ENCODE measurements at places on chromosomes 12 and 14.

DNA sequence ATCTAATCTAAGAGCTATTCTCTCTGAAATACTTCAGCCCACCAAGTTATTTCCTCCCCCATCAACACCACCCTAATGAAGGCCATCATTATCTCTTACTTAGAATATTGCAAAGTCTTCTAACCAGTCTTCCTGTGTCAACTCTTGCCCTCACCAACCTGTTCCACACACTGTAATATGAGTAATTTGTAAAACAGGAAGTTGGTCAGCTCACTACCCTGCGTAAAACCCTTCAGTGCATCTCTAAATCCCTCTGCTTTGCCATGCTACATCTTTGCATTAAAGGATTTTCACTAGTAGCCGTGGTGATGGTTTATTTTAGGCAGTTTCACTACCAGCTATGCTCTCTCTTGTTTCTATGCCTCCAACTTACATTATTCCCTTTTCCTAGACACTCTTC lies 70.0 kb downstream of the KIF21A start:
- DNase-seq, result no peak

- no peak for DNase-seq
These were observed 200.5 kb downstream of the STXBP6 start for GRCh38 chr14:24849471-24849870.

- DNase-seq, result no peak
These were observed 12.5 kb upstream of the TNFAIP2 start for GRCh38 chr14:103110681-103111231.

GRCh38 chr12:91180582-91181395 lies 1.8 kb downstream of the DCN start:
- DNase-seq, result peak; percentile 81

- DNase-seq, result no peak
These were observed 39.0 kb upstream of the G2E3 start for GRCh38 chr14:30519961-30520360.

DNA sequence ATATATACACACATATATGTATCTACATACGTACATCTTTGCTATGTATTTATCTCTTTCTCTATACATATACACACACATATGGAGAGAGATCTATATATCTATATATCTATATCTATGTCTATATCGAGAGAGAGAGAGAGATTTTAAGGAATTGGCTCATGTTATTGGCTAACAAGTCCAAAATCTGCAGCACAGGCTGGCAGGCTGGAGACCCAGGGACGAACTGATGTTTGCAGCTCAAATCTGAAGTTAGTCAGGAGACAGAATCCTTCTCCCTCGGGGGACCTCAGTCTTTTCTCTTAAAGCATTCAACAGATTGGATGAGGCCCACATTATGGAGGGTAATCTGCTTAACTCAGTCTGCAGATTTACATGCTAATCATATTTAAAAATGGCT lies 40.7 kb upstream of the DACT1 start:
- DNase-seq, result no peak

GRCh38 chr14:22797017-22797917 lies 18.0 kb downstream of the SLC7A7 start:
- DNase-seq, result no peak

- no peak for DNase-seq
These were observed 122.7 kb downstream of the C12orf42 start for GRCh38 chr12:103373088-103373523.

DNA sequence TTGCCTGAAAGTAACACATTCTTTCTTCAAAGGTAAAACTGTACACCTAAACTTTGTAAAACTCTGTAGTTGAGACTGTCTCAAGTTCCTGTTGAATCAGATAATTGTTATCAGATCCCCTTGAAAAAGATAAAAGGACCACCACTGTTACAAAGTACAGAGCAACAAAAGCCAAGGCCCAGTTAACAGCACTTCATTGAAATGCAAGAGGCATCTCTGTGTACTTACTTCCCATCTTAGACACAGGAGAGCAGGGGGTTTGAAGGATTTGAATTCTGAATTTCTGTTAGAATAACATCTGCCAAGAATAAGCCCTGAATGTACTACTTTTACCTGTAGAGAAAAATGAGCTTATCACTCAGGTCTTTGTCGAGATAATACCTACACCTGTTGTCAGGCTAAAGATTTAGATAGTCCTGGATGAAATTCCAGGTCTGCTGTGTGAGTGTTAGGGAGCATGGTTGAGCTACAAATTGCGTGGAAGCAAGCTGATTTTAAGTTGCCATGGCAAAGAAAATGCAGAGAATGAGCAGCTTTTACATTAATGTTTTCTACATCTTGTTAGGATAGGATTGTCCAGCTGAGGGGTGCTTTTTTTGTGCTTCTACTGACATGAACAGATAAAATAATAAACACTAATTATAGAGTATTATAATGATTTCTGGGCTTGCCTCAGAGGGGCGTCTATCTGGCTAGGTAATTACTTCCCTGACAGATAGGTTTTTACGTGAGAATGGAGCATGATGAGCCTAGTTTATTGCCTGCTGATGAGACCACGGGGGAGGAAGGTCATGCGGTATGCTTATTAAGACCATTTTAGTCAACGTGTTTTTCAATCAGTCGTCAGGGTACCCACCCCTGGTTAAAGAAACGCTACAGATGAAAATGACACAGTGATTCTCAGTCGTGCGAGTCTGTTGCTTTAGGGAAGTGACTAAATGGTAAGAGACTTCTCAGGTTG lies 309.2 kb downstream of the PAWR start:
- DNase-seq, result no peak

DNA sequence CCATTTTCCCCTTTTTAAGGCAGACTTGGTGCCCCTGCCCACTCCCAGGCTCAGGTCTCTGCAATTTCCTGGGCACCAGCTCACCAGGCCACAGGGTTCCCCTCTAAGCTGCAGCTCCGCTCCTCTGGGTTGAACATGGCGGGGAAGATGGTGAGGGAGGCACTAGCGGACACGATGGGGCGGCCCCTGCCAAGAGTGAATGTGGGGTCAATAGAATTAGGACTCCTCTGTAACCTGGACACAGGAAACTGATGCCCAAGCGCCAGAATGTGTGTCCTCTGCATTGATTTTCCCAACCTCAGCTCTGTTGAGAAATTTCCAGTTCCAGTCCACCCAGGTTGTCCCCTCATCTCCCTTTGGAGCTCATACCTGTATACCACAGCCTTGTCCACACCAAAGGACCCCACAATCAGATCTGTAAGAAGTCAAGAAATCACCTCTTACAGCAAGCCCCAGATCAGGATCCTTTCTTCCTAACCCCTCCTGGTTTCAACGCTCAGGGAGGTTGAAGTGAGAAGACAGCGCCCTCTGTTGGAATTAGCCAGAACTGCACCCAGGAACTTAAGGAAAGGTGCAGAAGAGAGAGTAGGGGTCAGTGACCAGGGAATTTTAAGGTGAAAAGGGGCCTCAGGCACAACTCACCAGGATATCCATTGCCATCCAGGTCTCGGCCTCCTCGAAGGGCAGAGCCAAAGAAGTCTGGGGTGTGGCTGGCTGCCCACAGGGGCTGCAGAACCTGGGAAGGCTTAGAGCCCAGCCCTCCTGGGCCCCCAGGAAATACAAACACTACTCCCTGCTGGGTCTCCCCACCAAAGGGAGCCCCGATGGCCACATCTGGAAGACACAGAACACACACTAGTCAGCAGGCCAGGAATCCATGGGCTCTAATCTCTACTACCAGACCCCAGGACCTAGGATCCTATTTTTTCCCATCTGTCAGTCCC lies 14.7 kb downstream of the ITGA5 start:
- DNase-seq, result no peak

DNA sequence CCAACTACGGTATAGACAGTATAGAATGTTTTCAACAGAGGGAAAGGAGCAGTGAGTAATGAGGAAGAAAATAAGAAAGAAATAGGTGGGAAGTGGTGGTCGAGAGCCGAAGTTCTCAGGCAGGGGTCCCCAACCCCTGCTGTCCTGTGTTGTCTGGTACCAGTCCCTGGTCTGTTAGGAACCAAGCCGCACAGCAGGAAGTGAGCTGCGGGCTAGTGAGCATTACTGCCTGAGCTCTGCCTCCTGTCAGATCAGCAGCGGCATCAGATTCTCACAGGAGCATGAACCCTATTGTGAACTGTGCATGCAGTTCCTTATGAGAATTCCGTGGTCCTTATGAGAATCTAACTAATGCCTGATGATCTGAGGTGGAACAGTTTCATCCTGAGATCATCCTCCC lies 107.3 kb upstream of the PTPRR start:
- DNase-seq, result no peak

- no peak for DNase-seq
These were observed 366.7 kb downstream of the GALC start for GRCh38 chr14:87626266-87626665.

- DNase-seq, result no peak
These were observed 302.3 kb upstream of the RGS6 start for GRCh38 chr14:71629765-71630492.

DNA sequence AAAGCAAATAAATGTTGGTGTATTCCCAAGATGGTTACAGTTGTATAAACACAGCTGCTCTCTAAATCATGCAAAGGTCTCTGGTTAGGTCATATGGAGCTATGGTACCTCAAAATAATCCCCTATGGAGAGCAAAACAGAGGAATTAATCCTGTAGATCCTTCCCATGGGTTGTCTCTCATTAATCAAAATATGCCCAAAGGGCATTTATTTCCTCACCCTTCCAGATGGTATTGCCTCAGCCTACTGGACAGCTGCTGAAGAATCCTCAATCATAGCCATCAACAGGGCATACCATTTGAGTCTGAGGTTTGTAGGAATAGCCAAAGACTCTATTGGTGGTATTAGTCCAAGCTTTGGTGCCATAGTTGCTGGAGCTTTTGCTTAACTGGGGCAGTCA lies 360.9 kb downstream of the RPL10L start:
- DNase-seq, result no peak
